Left colon (tissue), 2 donors: ENCODE measurements at places on chromosomes 1 and 21. TPM values are rescaled to one million over a fixed set of nuclear protein-coding genes. Genes with fewer than 3 reads are reported as not detected.
A peak's percentile ranks its signal among the peaks of the same experiment; 100 is the strongest.

DNA sequence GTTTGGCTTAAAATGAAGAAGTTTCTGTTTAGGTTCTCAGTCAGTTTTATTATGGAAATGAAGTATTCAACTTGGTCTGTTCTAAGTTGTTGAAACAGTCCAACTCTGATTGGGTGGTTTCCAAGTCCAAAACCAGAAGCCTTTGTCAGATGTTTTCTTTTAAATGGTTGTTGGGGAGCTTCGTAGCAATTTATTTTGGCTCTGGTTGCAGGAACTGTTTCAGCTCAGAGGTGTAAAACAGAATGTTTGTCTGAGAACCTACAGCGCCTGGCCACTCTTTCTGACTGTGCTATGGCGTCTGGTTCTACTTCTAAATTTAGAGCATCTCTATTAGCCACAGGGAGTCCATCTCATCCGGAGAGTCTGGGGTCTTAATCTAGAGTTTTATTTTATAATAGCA, 582.6 kb upstream of the TMPRSS15 start:
- peak; percentile 25 for DNase-seq

- peak; percentile 56 for DNase-seq
Observed at GRCh38 chr1:54310439-54311328, 95.5 kb downstream of the SSBP3 start.

GRCh38 chr1:204480515-204480914, 14.1 kb downstream of the PIK3C2B start:
- DNase-seq: no peak

DNA sequence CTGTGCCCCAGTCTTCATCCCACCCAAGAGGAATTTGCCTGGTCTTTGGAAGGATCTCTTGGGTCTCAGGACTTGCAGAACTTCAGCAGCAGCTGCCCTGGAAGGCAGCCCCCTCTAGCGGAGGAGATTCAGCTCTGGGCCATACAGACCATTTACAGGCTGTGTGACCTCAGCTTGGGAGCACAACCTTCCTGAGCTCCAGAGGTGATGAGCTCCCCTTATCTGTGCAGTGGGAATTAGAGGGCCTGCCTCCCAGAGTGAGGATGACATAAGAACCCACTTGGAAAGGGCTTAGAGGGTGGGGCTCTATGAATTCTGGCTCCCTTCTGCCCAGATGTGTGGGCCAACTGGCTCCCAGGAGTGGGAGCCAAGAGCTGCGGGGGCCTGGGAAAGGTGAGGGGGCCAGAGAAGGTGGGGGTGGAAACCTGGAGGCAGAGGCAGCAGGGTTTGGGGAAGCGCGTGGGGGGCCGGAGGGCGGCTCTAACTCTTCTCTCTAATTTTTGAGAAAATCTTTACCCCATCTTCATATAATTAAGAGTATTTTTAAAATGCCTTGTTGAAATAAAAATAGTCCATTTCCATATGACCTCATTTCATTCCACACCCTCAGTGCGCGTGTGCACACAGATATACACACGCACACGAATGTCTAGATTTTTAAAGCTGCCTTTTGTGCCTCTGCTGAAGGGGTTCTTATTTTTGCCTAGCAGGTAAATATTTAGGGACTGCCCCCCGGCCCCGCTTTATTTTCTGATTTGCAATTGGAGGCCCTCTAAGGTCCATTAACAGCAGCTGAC, 21.5 kb downstream of the EPHB2 start:
- peak; percentile 44 for DNase-seq

DNA sequence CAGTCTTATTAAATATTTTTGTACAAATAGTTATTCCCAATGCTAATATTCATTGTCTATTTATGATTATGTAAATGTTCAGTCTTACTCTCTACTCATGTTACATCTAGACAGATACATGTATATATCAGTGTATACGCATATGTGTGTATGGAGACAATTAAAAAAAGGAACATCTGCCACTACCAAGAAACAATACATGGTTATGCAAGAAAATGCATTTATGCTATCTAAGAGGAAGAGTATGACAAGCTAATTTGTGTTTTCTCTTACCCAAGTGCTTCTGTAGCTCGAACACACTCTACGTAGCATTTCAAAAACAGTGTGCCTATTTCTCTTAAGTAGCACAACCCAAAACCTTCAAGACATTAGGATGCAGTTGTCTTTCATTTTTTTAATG, 6.1 kb upstream of the RLF start:
- DNase-seq: no peak

GRCh38 chr1:154398141-154398540, 7.0 kb upstream of the IL6R start:
- DNase-seq: no peak

DNA sequence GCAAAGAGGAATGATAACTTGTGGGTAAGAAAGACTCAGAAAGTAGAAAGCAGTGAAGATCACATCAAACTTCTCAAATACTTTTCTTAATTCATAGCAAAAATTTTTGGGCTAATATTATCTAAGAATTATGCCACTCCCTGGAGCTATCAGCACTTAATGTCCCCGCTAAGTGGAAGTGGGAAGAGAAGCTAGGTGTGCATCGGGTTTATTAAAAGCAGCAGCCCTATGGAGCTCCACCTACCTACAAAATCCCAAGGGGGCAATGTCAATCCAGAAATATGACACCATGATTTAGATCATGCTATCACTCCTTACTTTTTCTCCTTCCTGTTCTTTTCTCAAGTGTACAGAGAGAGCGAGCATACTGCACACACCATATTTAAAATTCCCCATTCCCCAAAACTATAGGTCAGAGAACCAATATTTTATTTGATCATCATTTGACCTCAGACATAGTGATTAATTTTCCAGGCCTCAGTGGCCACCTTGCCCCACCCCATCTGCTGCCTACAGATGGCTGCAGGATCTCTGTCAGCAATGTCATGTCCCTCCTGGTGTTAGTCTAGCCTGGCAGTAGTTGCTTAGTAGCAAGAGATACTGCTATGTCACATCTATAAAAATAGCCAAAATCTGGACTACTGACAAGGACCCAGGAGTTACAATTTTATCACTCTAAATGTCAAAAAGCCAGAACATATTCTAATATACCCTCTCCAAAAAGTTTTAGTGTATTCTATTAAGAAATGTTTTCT, 66.6 kb downstream of the MAP3K21 start:
- no peak for DNase-seq

DNA sequence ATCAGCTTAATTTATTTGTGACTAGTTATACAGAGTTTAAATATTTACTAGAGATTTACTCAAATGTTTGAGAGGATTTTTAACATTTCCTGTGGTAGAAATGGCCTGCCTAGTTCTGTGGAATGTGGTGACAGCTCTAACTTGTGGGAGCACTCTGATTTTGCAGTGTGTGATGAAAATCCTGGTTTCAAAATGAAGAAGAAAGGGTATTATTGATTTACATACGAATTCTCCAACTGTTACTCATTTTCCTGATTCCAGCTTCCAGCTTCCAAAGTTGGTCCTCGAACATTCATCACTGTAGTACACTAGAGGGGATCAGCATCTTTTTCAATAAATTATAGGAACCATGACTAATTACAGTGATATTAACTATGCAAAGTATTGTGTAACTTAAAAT, 462.7 kb upstream of the PKN2 start:
- no peak for DNase-seq

DNA sequence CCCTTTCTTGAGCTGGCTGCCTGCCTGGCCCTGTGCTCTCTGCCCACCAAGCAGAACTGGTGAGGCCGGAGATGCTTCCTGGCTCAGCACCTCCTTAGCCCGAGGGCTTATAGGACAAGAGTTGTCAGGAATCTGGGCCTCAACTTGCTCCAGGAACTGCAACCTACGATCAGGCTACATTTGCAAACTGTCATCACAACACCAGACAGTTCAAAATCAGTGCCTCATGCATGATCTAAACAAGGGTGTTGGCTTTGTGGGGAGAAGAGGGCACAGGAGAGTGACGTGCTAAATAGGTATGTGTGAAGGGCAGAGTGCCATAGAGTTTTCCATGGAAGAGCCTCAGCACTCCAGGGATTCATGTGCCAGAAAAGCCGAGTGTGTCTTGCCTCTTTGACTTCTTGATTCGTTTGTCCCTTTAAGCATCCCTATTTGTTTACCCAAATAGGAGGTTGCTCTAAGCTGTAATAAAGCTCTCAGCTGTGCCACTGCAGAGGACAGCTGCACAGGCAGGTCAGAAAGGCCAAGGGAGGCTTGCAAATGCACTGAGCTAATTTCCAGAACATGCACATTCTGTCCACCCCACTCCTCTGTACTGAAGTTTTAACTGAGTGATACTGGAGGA, 30.2 kb upstream of the NEK2 start:
- no peak for DNase-seq

DNA sequence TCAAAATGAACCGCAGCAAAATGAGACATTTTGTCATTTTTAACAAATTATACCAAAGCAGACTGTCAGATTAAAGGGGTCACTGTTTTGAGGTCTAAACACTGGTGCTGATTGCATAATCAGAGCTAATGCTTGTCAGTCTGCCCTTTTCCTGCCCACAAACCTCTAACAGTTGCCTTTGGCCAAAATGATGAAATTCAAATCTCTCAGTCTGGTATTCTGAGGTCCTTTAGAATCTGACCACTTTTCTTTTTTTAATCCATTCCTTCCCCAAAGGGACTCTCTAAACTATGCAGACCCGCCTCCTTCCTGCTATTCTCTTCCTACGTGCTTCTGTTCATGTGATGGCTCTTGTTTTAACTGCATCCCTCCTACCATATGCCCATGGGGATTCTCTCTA, 145.2 kb upstream of the SPATA6 start:
- no peak for DNase-seq

GRCh38 chr1:24932284-24932683, 2.2 kb upstream of the RUNX3 start:
- peak; percentile 64 for DNase-seq

GRCh38 chr1:202200669-202201068, 7.1 kb downstream of the LGR6 start:
- DNase-seq: no peak

DNA sequence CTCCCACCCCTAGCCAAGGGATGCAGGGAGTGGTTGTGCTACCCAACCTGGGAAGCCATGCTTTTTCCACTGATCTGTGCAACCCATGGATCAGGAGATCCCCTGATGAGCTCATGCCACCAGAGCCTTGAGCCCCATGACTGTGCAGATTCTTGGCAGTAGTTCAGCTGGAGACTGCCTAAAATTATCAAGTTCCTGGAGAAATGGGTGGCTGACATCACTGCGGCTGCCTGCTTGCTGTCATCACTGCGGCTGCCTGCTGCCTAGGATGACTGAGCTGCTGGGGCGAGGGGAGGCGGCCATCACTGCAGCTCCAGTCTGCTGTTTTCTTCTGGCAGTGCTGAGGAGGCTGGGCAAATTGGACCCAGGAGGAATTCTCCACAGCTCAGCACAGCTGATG, 159.2 kb downstream of the AGBL4 start:
- DNase-seq: no peak

DNA sequence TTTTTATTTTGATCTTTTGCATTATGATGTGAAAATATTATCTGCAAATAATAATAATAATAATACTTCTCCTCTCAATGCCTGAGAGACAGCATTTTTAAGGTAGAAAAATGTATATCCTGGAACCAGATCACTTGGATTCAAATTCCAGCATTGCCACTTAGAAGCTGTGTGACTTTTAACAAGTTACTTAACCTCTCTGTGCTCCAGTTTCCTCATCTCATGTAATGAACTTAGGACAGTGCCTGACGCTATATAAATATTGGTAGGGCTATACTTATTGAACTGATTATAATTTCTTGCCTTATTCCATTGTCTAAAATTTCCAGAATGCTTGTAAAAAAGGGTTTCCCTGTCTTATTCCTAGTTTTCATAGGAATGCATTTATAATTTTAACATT, 137.2 kb downstream of the IGSF21 start:
- no peak for DNase-seq

GRCh38 chr21:14483296-14483695, 62.8 kb downstream of the SAMSN1 start:
- DNase-seq: no peak

GRCh38 chr1:218718977-218719376, 373.8 kb downstream of the TGFB2 start:
- no peak for DNase-seq

DNA sequence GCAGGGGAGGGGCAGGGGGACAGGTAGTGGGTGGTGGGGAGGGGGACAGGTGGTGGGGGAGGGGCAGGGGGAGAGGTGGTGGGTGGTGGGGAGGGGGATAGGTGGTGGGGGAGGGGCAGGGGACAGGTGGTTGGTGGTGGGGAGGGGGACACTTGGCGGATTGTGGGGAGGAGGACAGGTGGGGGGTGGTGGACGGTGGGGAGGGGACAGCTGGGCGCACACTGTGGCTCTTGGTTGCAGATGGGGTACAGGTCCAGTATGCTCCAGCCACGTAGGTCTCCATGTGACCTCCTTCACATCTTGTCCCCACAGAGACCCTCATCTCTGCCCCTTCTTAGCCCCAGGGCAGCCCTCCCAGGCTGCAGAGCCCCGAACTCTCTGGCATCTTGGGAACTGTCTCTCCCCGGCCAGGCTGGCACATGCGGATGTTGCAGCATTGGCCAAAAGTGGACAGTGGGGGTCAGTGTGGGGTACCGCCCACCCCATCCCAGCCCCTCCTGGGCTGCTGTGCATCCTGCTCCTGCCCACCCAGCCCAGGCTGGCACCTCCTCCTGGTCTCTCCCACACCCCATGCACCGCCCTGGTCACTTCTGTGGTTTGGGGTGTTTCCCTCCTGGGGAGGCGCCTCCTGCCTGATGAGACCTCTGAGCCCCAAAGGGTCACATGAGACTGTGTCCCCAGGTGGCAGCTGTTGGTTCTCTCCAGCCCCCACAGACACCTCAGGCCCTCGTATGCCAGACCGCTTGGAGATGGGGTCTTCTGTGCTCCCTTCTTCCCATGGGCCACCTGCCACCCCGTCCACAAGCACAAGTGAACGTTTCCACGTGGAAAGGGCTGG, 7.6 kb upstream of the SLC19A1 start:
- peak; percentile 23 for DNase-seq

GRHL3 gene
- not detected for total RNA-seq

ANP32E gene
- total RNA-seq: 13.6 TPM

KRTAP10-9 gene
- not detected for total RNA-seq

SGIP1 gene
- 1.0 TPM for total RNA-seq

NBPF20 gene
- 2.0 TPM for total RNA-seq

SHISAL2A gene
- 0.45 TPM for total RNA-seq

IL19 gene
- not detected for total RNA-seq

UQCRHL gene
- 2.6 TPM for total RNA-seq

CFHR3 gene
- not detected for total RNA-seq

TCEANC2 gene
- 4.4 TPM for total RNA-seq

DNAJC8 gene
- 45.7 TPM for total RNA-seq

TMEM51 gene
- 27.4 TPM for total RNA-seq
